ENCODE measurements at places on chromosomes 1 and 21.

- DNase-seq, result no peak
These were observed 27.2 kb downstream of the MCOLN2 start for GRCh38 chr1:84969489-84970250.

GRCh38 chr21:41465176-41465781 lies 39.2 kb downstream of the MX1 start:
- no peak for DNase-seq

GRCh38 chr1:176619261-176619660 lies 156.3 kb downstream of the PAPPA2 start:
- DNase-seq, result no peak

GRCh38 chr21:41407541-41408460 lies 18.2 kb upstream of the MX1 start:
- no peak for DNase-seq

DNA sequence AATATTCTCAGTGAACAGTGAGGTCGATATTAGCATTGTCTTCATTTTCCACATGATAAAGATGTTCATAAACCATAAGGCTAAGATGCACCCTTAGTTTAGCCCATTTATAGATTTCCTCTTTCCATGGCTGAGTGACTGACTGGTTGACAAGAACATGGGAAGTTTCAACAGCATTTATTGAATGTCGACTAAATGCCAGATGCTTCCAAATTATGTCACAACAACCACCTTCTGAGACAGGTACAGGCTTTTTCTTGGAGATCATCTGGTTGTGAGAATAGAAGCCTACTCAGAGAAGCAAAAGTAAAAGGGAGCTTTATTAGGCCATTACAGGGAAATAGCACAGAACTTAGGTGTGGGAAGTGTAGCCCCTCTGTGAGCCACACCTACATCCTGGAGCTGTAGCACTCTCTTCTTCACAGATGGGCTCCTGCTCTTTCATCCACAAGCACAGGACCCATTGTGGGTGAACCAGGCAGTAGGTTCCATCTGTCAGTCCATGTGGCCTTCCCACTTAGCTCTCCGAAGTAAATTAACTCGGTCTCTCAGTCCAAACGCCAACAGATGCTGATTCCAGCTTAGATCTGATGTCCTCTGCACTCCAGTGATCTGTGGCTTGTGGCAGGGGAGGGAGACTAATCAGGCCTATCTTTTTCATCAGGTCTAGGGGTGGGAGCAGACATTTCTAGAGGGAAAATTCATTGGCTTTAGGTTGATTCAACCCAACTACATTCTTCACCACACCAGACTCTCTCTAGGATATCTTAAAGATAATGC lies 14.3 kb downstream of the ATP2B4 start:
- DNase-seq, result no peak

DNA sequence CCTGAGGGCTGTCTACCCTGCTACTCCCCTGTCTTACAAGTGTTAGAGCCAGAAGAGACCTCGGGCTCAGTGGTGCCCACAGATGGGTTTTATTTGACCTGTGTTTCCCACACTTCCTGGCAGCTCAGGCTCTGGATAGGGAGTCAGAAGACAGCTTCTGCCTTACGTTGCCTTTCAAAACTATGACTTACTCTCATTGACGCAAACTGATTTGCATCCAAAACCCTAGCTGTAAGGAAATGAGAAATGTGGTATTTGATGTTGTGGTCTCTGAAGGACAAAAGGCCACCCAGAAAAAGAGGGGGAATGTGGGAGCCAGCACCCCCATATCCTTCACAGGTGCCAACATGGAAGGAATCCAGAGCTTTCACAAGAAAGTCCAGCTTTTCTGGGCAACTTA lies 180.2 kb downstream of the ATG4C start:
- no peak for DNase-seq

GRCh38 chr1:9590201-9590600 lies 1.5 kb downstream of the TMEM201 start:
- DNase-seq, result no peak

GRCh38 chr1:14613926-14614325 lies 15.4 kb downstream of the KAZN start:
- DNase-seq, result no peak

DNA sequence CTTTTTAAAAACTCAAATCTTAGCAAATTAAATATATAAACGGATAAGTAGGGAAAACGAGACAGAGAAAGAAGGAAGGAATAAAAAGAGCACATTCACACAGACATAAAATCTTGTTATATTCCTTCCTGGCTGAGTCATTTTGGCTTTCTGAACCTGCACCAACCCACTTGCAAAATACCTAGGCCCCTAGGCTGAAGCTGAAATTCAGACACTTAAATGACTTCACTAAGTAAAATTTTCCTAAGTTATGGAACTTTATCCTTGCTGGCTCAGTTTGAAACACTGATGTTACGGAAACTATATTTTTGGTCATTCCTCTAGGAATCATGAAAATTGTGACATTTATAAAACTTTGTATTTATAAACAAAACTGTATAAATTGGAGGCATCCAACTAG lies 462.8 kb upstream of the NFIA start:
- DNase-seq, result no peak

- no peak for DNase-seq
These were observed 89.2 kb upstream of the TMEM51 start for GRCh38 chr1:15064217-15064929.

DNA sequence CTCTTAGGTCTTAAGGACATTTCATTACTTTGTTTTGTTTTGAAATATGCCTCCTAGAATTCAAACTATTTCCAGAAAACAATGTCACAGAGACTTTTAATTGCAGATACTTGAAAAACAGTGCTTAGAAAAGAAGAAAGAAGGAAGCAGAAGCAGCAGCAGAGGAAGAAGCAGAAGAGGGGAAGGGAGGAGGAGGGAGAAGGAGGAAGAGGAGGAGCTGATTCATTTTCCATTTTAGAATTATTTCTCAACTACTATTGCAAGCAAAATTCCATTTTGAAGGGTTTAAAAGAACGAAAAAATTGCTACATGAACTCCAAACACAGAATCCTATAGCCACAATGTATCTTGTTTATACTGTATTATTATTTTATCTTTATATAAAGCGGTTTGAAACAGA lies 13.9 kb downstream of the RC3H1 start:
- no peak for DNase-seq

DNA sequence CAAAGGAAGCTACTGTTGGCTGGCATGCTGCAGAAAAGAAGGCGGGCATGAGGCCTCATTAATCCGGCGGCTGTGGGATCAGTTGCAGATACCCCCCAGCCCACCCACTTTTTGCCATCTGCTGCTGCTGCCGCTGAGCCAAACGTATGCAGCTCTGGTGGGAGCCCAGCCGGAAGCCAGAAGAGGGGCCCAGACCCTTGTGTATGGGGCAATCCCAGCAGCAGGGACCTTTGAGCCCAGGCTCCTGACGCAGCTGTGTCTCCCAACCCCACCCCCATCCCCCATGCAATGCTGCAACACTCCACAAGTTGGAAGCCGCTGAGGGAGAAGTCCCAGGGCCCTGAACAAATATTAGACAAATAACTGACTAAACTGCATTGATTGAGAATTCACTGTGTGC lies 106.0 kb downstream of the ELAVL4 start:
- no peak for DNase-seq

GRCh38 chr21:42071146-42071737 lies at the start of gene UMODL1:
Gene UMODL1 (plus strand): TSS chr21:42071317. CDS start chr21:42071317, 0 bp downstream.
- no peak for DNase-seq

GRCh38 chr1:203031467-203031866 lies 5.2 kb downstream of the PPFIA4 start:
- DNase-seq, result no peak

- DNase-seq, result no peak
These were observed 66.1 kb downstream of the EPS15 start for GRCh38 chr1:51453010-51453409.

GRCh38 chr21:33690874-33691273 lies 48.6 kb downstream of the ITSN1 start:
- no peak for DNase-seq
